ENCODE measurements at places on chromosomes 7 and 10.

- DNase-seq, result no peak
Observed at GRCh38 chr10:31064348-31064747, 32.7 kb upstream of the ZNF438 start.

- no peak for DNase-seq
Observed at GRCh38 chr10:17647326-17647725, 3.4 kb downstream of the STAM start.

GRCh38 chr10:99329554-99330346 lies 594 bp downstream of the CNNM1 start:
- no peak for DNase-seq

DNA sequence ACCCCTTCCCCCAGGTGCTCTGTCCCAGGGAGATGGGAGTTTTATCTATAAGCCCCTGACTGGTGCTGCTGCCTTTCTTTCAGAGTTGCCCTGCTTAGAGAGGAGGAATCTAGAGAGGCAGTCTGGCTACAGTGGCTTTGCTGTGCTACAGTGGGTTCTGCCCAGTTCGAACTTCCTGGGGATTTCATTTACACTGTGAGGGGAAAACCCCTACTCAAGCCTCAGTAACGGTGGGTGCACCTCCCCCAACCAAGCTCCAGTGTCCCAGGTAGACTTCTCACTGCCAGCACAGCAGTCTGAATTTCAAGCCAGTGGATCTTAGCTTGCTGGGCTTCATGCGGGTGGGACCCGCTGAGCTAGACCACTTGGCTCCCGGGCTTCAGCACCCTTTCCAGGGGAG lies 143.5 kb upstream of the IMMP2L start:
- no peak for DNase-seq

DNA sequence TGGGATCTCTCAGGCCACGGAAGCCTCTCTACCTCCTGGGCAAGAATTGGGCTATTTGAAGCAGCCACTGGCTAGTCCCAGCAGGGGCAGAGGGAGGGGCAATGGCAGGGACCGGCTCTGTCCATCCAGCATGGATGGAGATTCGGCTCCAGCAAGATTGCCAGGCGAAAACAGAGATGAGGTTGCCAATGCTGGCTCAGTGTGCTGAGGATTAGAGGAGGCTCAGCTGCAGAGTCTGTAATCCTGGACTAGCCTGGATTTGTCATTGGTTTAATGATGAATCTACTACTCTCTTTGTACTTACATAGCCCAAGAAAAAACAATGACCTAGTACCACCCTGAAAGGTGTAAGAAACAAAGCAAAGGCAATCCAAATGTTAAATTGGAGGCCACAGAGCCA lies 112.2 kb upstream of the PDCD4 start:
- no peak for DNase-seq
